ENCODE measurements at places on chromosomes 11 and 22.

DNA sequence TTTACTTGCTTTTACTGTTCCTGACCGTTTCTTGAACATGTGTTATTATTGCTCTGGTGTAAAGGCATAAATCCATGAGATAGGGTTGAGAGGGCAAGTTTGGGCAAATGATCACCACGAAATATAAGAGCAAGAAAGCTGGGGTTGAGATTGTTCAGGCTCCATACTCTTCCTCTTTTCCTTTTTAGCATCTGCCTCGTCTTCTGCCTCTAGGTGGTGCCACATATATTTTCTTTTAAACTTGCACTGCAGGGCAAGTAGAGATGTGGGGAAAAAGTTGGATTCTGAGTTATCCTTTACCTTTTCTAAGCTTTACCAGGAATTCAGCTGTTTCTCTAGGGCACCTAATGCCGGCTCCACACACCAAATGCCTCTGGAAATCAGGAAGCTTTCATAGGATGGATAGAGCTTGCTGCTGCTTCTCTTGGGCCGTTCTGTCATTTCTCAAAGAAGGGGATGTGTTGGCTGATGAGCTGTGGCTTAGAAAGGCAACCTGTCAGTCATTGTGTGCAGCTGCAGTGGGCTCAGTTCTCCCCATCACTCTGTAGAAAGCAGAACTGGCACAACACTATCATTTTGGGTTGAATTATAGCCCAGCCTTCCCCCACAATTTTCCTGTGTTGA, 98.2 kb downstream of the LDLRAD3 start:
- DNase-seq, result peak; percentile 11

- no peak for DNase-seq
Observed at GRCh38 chr11:119085437-119085847, 761 bp downstream of the HMBS start.

- peak; percentile 84 for DNase-seq
Observed at GRCh38 chr11:35177370-35177769, 38.4 kb downstream of the CD44 start.

DNA sequence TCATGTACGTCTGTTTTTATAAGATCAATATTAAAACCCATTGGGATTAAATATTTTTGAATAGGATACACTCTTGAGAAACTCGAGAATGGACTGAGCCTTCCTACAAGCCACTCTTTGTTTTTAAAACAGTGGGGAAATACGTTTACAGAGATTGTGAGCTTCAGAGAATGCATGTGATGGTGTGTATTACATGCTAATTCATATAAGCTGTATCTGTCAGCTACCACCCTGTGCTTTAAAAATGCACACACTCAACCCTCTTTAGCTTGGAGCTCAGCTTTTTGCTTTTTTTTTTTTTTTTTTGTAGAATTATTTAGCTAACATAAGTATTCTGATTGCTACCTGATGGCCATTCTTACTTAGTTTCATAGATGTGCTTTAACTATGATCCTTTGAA, 46.3 kb upstream of the ASPHD2 start:
- no peak for DNase-seq

DNA sequence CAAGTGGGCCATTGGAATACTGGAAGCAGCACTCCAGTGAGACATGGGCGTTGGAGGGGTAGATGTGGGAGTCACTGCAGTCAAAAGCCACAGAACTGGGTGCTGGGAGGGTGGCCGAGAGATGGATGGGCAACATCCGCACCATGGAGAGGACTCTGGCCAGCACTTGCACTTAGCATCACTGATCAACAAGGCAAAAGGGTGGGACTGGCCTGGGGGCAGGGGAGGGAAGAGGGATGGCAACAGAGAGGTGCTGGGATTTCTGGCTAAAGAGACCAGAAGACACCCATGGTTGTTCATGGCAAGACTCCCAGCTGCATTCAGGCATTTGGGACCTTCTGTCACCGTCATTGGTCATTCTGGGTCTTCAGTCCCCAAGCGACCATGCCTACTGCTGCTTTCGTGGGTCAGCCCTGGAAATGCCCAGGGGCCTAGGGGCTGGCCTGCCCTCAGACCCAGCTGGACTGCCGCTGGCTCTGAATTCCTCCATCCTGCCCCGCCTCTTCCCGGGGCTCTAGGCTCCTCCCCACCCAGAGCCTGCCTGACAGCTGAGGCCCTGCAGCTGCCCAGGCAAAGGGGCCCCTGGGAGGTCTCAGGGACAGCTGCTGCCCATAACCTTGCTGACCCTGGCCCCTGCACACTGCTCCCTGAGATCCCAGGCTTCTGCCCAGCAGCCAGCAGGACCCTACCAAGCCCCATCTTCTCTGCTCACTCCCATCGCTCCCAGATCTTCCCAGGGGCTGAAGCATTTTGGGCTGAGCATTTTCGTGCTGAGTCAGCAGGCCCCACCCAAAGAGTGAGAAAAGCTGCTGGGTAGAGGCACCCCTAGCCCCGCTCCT, 13.0 kb upstream of the CDC42EP2 start:
- no peak for DNase-seq

- DNase-seq, result no peak
Observed at GRCh38 chr11:12099132-12099873, 11.1 kb upstream of the MICAL2 start.

DNA sequence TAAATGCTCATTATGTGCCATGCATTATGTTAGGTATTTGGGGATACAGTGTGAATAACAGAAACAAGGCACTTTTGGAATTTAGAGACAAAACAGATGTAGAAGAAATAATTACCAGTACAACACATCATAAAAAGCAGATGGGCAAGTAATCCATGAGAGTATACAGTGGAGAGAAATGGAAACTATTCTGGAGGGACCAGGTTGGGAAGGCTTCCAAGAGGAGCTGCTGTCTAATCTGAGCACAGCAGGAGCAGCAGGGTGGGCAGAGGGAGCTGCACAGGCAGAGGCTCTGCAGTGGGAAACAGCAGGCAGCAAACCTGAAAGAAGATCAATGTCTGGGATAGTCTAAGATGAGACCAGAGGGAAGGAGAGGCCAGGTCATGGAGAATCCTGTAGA, 268.7 kb upstream of the CCDC90B start:
- no peak for DNase-seq

GRCh38 chr11:96215826-96216225, 127.2 kb downstream of the MAML2 start:
- DNase-seq, result no peak

- no peak for DNase-seq
Observed at GRCh38 chr11:47438721-47439120, 10.2 kb downstream of the RAPSN start.

DNA sequence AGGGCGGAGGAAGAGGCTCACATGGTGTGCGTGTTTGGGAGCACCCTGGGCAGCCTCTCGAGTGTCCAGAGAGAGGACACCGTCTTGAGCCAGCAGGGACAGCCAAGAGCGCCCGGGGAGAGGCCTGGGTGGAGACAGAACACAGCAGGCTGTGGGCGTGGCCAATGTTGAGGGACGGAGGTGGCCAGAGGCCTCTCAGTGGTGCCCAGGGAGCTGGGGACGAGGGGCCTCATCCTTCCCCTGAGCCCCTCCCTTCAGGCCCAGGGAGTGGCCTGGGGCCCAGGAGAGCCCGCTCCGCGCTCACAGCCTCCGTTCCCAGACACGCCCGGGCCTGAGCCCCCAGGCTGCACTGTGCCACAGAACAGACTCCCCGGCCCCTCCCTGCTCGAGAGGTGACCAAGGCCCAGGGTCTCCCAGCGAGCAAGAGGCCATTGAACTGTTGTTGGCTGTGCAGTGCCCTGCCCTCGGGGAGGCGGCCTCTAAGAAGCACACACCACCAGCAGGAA, 48.4 kb downstream of the CDKN1C start:
- DNase-seq, result no peak

GRCh38 chr11:12687740-12688139, 13.5 kb downstream of the TEAD1 start:
- DNase-seq, result no peak
